ENCODE measurements at places on chromosomes 2 and 18.

DNA sequence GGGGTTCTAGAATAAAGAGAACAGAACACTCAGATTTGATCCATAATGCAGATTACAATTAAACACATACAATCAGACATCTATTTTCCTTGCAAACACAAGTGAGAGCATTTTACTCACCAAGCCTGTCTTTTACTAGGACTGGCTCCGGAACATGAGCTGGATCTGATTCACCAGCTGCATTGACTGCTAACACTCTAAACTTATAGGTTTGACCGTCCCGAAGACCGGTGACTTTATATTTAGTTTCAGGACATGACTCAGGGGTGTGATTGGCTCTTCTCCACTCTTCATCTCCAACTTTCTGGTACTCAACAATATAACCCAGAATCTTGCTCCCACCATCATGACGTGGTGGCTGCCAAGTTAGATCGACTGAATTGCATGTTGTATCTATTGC, 112.4 kb downstream of the PLEKHA3 start:
- no peak for DNase-seq

- DNase-seq: no peak
These were observed 74.4 kb downstream of the DDX18 start for GRCh38 chr2:117888897-117889296.

GRCh38 chr2:70498528-70498927, 55.1 kb downstream of the TGFA start:
- no peak for DNase-seq

DNA sequence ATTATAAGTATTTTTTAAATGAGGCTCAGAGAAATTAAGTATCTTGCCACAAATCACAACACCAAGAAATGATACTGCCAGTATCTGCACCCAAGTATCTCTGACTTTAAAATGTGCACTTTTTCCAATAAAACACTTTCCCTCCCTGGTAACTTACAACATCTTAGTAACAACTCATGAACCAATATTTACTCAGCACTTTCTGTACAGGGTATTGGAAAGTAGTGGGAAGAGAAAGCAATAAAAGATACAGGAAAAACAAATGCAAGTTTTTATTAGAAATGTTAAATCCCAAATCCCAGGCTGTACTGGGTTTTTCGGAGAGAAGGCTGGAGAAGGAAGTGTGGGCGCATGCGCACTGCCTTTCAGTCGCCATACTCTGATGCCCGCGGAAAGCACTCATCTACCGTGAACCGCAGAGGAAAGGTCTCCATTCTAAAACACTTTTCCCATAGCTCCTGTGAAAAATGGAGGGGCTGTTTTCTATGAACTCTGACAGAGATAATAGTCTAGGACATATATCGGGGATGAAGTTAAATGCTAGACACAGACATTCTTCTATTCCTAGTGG, 52.1 kb downstream of the L3MBTL4 start:
- DNase-seq: no peak

- no peak for DNase-seq
These were observed 273.7 kb downstream of the NOL4 start for GRCh38 chr18:33951031-33951430.

GRCh38 chr2:215149486-215149885, 11.1 kb upstream of the ABCA12 start:
- DNase-seq: no peak

DNA sequence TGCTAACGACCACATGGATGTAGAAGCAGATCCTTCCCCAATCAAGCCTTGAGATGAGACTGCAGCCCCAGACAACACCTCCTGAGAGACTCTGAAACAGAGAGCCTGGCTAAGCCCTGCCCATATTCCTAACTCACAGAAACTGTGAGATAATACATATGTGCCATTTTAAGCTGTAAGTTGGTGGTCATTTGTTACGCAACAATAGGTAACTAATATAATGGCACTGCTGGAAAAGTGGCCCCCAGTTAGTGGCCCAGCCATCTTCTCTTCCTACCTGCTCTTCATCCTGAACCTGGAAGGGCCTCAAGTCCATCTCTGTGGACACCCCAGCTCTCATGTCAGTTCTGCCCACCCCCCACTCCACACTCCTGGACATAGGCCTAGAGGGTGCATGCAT, 144.0 kb downstream of the TMEM17 start:
- DNase-seq: no peak

GRCh38 chr2:179050755-179051154, 818 bp upstream of the CCDC141 start:
- DNase-seq: no peak

- DNase-seq: no peak
These were observed 5.9 kb downstream of the LMAN1 start for GRCh38 chr18:59353079-59353680.

DNA sequence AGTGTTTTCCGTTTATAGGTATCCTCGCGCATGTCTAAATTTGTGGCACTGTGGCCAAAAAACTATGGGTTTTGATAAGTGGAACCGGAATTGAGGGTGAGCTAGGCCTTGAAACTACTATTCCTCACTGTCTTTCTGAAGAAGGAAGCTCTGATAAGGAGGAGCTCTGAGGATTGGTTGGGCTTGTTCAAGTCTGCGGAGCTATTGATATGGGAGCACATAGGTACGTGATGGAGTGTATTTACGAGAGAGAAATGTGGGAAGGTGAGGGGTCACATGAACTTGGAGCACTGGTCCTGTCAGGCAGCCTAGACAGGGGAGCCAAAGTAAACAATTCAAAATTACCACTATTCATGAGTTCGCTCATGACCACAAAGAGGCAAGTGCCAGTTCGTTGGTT, 131.4 kb downstream of the BABAM2 start:
- no peak for DNase-seq

GRCh38 chr18:9919564-9920232, 5.9 kb downstream of the VAPA start:
- no peak for DNase-seq

DNA sequence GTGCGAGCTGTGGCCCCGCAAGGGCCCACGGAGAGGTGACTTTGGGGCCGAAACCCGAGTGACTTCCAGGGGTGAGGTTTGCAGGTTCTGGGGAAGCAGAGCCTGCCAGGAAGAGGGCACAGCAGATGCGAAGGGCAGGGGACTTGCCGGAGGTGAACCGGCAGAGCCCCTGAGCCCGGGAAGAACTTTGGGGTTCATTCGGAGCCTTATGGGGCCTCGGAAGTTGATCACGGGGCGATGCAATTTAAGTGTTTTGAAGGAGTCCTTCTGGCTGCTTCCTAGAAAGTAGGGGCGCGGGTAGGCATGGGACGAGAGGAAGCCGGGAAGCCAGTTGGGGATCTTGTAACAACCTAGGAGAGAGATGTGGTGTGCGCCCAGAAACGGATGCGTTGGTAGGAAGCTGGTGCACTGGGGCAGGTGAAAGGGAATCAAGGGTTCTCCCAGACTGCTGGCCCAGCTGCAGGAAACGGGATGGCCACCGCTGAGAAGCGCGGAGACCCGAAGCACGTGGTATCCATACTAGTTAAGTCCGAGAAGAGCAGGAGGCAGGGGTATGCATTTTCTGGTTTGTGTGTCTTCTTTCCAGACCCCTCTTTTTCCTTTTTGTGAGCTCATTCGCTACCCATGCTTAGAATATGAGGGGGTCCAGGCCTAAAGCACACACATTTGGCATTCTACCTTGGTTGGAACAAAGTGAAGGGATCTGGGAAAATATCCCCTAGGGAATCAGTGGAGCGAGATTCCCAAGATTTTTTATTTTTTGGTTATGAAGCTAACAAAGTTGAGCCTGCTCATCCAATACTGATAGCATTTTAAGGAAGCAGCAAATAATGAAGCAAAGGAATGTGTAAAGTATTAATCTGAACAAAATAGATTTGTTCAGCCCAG, 758 bp downstream of the SCLY start:
- no peak for DNase-seq

GRCh38 chr2:54572262-54572635, 116.1 kb downstream of the SPTBN1 start:
- DNase-seq: no peak

GRCh38 chr2:45728458-45728942, 77.0 kb downstream of the PRKCE start:
- DNase-seq: no peak

DNA sequence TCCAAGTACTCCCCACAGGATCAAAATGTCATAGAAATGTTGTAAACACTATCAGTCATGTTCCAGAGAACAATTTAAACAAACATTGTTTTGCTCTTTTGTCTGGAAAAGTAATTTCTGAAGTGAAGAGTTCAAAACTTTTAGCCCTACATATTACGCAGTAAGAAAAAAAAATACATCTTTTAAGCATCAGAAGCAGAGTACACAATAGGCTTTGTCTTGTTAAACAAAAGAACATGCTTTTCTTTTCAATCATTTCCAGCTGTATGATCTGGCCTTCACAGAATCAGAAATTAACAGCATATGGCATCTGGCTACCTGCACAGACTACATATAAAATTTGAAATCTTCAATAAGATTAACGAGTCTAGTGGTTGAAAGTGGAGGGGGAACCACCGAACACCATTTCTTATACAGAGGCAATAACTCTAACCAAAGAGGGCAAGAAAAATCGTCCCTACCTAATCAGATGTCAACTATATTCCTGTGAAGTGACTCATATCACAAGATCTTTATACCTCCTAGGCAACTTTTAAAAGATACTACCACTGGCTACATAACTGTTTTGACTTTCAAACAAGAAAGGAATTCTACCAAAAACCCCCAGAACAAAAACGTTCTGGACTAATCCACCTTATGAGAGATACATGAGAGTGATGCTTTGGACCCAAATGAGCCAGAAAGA, 149.3 kb downstream of the EXOC6B start:
- DNase-seq: no peak

DNA sequence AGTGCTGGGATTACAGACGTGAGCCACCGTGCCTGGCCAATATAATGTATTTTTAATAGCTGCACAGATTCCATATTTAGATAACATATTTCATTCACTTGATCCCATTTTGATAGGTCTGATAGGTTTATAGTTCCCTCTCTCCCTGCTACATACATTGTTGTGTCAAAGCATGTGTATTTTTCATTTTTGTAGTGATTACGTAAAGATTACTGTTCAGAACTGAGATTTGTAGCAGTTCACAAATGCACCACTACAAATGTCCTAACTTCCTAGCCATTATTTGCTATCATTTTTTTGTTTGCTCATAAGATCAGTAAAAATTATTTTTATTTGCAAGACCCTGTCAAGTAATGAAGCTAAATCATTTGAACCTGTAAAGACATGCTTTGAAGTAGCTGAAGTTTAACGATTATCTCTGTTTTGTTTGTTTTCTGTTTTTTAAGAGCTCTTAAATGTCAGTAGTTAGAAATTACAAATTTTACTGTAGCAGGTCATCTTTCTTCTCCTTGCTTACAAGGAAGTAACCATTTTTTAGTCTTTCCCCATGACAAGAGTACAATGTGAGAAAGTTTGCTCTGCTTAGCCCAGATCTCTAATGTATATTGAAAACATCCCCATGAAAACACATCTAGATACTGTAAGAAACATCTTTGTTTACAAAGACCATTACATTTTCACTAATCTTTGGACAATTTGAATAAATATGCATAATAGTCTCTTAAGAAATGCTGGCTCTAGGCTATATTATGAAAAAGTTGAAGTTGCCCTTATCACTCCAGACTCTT, 54.1 kb downstream of the EML4 start:
- no peak for DNase-seq

DNA sequence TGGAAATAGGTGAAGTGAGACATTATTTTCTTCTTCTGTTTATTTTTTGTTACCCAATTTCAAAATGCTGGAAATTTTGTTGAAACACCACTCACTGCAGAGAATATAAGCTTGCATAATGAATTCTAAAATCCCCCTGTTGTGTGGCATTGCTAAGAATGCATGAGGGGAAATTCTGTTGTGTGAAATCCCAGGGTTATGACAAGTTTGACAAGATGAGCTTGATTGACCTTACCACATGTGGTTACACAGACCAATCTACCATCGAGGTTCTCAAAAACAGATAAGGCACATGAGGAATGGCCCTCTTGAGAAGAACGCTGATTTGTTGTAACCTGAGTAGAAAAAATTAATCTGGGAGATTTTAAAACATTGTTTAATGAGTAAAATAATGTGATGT, 261.6 kb upstream of the MMADHC start:
- no peak for DNase-seq

GRCh38 chr2:223383315-223383714, 218.8 kb downstream of the SCG2 start:
- DNase-seq: peak; percentile 26
